ENCODE measurements at places on chromosomes 7 and 10.

DNA sequence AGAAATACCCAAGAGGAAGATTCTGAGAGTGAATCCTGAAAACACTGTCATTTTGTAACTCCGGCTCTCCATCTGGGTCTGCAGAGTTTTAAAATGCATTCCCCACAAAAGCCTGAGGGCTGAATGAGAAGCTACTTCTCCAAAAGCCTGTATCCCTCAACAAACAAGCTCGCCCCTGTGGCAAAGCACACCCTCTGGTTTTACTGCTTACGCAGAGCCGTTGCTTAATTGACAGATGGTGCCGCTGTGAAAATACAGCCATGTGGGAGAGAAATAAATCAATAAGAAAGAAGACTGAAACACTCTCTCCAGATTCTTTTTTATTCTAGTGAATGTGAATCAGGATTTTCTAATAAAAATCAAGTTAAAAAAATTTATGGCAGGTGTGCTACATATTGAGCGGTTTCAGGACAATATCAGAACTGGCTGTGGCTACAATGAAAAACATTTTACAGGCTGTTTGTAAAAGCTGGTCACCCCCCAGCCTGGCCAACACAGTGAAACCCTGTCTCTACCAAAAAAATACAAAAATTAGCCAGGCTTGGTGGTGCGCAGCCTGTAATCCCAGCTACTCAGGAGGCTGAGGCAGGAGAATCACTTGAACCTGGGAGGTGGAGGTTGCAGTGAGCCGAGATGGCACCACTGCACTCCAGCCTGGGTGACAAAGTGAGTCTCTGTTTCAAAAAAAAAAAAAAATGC lies 32.5 kb downstream of the C7orf33 start:
- peak; percentile 97 for DNase-seq

GRCh38 chr7:51517187-51517586 lies 200.6 kb upstream of the COBL start:
- no peak for DNase-seq

DNA sequence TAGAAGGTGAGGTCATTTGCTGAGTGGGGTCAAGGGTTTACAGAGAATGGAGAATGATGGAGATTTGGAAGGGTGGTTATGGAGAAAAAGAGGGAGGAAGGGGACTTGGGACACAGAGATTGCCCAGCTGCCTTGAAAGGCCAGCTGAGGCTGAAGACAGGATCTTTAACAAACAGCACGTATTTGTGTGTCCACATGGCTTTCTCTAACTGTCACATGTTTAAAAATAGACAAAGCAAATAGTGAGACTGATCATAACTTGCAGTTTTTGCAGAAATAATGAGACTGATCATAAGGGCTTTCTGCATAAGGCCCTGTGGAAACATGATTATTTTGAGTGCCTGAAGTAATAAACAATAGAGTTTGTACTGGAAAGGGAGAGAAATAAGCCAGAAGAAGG lies 212.7 kb downstream of the HDAC9 start:
- no peak for DNase-seq

DNA sequence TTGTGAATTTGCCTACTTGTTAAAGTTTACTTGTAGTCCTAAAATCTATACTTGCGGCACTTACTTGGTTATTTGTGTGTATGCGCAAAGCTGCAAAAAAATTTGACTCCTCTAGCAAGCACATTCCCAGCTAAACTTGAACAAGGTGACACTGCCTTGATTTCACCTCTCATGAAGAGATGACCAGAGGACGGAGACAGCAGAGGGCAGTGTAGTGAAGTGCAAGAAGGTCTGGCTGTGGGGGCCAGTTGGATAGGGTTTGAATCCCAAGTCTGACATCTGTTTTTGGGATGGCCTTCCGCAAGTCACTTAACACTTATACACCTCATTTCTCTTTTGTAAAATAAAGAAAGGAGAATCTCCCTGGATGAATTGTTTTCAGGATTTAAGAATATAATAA lies 15.7 kb downstream of the SLK start:
- no peak for DNase-seq

DNA sequence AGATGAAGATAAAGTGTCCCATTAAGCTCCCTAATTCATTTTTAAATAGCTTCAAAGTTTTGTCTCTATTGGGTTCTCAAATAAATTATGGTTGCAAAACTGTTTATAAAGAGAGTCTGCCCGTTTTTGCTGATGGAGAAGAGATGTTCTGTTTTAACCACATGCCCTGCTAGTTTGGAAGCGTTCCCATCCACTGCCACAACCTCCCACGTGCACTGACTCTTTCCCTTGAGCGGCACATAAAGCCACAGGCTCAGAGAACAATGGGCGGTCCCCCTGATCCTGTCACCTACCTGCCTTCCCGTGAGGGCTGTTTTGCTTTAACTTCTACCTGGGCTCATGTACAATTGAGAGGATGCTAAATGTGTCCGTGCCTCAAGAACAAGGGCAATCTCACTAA lies 65.5 kb downstream of the CPVL start:
- DNase-seq = no peak

DNA sequence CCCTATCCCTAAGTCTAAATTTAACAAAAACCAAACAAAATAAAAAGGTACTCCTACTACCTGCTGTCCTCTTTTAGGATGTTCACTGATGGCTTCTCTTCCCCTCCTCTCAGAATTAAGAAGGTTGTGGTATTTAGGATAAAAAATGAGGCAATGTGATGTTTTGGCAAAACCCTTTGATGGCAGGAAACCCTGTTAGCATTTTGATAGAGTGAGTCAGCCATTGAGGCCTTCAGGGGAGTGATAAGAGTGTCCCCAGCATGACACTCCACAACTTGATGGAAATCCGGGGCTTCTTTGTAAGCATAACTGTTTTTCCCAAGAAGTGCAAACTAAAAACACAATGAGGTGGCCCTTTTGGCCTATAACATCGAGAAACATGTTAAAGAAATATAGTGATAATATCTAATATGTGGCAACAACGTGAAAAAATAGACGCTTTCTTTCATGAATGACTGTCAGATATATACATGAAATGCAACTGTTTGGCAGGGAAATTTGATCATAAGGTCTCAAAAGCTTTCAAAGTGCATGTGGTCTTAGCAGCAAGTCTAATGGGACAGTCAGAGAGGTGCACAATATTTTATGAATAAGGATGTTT lies 55.0 kb downstream of the PRTFDC1 start:
- no peak for DNase-seq

- peak; percentile 38 for DNase-seq
These were observed 44.2 kb downstream of the PDLIM1 start for GRCh38 chr10:95246582-95247051.
